Renal cortical epithelial cell (primary cell): ENCODE measurements at places on chromosomes 7 and 10. TPM values are rescaled to one million over a fixed set of nuclear protein-coding genes. Genes with fewer than 3 reads are reported as not detected.

The CDH23 gene
- total RNA-seq: not detected in 2 replicates

The FGFBP3 gene
- total RNA-seq: 0.15 and 0.17 TPM in 2 replicates

The PON3 gene
- 0.05 TPM in 1 of 2 replicates, not detected in the other for total RNA-seq

The ADK gene
- 66.9 and 74.9 TPM in 2 replicates for total RNA-seq

The RALA gene
- total RNA-seq: 29.3 and 43.6 TPM in 2 replicates

The CDC14C gene
- total RNA-seq: under 0.01 and 0.05 TPM in 2 replicates

The CALHM1 gene
- total RNA-seq: not detected in 2 replicates
